ENCODE measurements at places on chromosomes 2 and 18.
A peak's percentile ranks its signal among the peaks of the same experiment; 100 is the strongest.

- no peak for DNase-seq
These were observed 8.8 kb upstream of the SLC35F5 start for GRCh38 chr2:113765276-113765675.

- no peak for DNase-seq
These were observed 9.0 kb upstream of the IL18R1 start for GRCh38 chr2:102346381-102347130.

GRCh38 chr2:171626949-171627348 lies 60.3 kb upstream of the DYNC1I2 start:
- no peak for DNase-seq

DNA sequence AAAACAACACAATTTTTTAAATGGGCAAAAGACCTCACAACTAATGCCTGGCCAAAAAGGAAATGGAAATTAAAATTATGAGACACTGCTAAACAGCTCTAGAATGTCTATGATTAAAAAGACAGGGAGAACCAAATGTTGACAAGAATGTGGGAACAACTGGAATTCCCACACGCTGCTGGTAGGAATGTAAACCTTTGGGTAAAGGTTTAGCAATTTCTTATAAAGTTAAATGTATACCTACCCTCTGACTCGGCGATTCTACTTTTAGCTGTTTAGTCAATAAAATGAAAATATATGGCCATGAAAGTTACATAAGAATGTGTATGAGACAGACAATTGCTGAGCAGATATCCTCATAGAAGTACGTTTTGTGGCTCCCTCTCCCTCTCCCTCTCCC lies 60.9 kb downstream of the ATF2 start:
- no peak for DNase-seq

GRCh38 chr2:31467426-31467825 lies 52.9 kb upstream of the XDH start:
- peak; percentile 66 for DNase-seq

DNA sequence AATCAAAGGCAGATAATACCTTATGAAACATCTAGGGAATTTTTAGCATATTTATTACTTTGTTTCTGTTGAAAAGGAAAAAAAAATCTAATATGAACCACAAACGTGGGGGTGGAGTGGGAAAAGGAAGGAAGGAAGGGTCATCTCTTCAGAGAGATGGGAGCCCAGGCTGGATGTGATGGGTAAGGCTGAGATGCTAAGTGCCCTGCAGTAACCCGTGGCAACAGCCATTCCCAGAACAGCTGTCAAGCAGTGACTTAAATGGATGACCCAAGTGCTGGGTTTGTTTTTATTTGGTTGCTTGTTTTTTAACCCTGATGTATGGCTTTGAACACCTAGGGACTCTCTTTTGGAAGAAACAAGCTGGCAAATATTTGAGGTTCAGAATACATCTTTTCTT lies 50.7 kb upstream of the KLF7 start:
- no peak for DNase-seq

DNA sequence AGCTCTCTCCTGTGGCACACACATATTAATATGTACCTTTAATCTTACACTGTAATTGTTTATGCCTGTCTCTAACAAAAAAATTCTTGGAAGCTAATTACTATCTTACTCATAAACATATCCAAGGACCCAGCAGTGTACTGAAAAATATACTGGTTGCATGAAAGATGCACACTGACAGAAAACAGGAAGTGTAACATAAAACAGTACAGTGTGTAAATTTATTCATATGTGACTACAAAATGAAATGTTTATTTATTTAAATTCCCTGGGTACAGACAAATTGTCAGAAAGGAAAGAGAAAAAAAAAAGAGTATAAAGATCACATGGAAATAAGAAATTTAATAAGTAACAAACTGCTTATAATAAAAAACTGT lies 28.5 kb downstream of the TMEM131 start:
- DNase-seq, result no peak

DNA sequence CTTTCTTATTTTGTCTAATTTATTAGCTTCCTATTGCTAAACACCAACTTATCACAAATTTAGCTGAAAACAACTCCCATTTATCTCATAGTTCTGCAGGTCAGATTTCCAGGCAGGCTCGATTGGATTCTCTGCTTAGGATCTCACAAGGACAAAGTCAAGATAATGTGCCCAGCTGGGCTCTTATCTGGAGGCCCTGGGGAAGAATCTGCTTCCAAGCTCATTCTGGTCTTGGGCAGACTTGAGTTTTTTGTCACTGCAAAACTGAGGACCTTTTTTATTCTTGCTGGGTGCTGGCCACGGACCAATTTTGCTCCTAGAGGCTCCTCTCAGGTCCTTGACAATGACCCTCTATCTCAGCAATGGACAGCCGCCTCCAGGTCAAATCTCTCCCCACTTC lies 215.5 kb downstream of the TRIB2 start:
- DNase-seq, result no peak

GRCh38 chr18:24947521-24948305 lies 404.3 kb downstream of the ZNF521 start:
- DNase-seq, result no peak

GRCh38 chr18:35778850-35779627 lies 193.4 kb upstream of the RMP24 start:
- no peak for DNase-seq

GRCh38 chr2:216974321-216975302 lies 114.7 kb upstream of the TNP1 start:
- no peak for DNase-seq

GRCh38 chr18:61587865-61588264 lies 254.6 kb downstream of the CDH20 start:
- DNase-seq, result no peak

- no peak for DNase-seq
These were observed 21.7 kb downstream of the CHST10 start for GRCh38 chr2:100395532-100396350.

GRCh38 chr2:230203110-230203676 lies 16.6 kb downstream of the SP110 start:
- DNase-seq, result no peak

DNA sequence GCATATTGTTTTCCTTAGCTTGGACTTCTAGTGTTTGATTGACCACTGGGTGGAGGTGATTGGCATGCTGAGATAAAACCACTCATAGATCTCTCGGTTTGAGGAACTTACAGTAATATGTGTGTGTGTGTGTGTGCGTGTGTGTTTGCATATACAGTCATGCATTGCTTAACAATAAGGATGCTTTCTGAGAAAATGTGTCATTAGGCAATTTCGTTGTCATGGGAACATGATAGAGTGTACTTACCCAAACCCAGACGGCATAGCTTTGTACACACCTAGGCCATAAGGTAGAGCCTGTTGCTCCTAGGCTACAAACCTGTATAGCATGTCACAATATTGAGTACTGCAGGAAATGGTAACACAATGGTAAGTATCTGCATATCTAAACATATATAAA lies 167.3 kb downstream of the NYAP2 start:
- peak; percentile 25 for DNase-seq

DNA sequence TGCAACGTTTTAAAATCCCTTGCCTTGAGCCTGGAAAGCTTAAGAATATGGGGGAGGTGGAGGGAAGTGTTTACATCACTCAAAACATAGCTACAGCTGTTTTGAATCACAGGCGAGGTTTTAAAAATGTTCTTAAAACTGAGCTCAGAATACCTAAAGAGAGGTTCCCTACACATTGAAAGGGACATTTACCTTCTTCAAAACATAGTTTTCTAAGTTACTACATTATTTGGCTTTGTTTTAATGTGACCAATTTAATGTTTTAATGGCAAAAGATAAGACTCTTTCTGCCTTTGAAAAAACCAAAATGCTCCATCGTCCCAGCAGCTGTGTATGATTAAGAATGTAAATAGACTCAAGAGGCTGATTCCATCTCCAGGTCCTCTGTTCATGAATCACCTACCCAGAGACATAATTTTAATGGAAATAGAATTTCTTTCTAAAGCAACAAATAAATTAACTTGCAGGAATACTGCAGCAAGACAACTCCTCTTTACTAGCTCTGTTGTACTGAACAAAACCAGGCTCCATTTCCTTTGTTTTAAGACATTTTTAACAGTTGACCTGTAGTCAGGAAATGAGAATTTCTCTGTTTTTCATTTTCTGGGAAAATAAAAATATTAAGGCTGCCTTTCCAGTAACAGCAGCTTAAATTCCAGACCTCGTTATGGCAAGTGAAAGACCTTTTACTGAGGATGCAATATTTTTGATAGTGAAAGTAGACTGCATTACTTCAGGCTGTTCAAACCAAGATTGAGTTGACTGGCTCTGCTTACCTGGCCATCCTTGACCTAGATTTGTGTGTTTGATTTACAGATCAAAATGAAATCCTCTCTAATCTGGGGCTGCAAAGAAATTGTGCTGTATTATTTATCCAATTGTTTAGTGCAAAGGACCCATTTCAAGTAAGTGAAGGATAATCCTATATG lies 33.7 kb upstream of the WDR75 start:
- no peak for DNase-seq

DNA sequence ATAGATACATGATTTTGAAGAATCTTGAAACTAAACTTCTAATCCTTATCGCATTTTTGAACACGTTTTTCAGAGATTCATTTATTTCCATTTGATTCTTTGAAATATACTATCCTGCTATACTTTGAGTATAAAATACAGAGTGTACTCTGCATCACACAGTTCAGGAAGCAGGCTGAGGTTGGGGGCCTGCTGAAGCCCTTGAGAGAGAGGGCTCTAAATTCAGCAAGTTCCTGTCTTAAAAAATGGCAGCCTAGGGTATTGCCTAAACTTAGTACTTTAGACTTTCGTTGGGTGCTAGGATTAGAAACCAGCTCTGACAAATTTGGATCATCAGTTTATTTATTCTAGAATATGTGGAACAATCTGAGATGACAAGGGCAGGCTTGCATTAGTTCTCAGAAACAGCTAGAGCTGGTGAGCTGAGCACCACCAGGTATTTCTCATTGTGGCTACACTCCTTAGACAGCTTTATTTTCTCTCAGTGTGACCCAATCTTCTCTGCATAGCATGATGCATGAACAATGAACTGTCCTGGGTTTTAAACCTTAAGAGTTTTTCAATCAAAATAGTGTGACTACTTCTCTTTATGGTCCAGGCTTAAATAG lies 49.1 kb downstream of the TFPI start:
- no peak for DNase-seq

DNA sequence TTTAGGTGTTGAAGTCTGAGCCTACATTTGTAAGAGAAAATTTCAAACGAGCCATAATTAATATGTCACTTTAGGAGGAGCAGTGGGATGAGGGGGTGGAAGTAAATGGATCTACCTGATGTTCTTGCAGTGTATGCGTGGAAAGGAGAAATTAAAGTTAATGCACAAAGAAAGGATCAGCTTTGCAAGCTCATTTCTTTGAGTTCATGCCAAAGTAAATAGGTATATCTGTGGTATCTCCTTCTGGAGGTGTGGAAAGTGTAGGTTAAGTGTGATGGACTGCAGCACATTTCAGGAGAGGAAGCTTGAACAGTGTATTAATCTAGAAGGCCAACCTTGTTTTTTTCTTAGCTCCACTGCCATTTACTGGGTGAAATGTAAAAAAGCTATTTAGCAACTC lies 307.5 kb upstream of the ZEB2 start:
- DNase-seq, result no peak

- DNase-seq, result no peak
These were observed 17.2 kb downstream of the SH3YL1 start for GRCh38 chr2:246489-247144.

DNA sequence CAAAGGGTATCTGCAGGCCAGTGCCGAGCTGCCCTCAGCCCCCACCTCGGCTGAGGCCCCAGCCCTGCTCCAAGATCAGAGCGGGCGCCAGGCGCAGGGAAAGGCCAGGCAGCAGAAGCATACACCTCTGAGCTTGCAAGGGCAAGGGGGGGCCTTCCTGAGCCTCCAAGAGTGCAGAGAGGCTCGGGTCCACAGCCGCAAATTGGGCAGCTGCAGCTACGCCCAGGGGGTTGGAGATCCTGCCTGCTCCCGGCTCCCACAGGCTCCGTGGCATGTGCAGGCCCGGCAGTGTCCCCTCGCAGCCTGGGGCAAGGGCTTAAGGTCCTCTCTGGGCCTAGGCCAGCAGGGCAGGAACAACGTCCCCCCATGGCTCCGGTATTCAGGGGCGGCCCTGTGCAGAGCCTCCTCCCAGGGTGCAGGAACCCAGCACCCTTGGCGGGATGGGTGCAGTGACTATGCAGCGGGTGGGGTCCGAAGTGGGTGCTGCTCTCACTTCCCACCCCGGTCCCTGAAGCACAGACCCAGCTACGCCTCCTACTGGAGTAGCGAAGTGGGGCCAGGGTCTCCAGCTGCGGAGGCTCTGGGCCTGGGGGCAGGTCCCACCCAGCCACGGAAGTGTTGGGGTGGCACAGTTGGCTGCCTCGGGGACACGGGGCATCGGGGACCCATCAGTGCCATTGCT lies 120.2 kb upstream of the TMEFF2 start:
- DNase-seq, result no peak

DNA sequence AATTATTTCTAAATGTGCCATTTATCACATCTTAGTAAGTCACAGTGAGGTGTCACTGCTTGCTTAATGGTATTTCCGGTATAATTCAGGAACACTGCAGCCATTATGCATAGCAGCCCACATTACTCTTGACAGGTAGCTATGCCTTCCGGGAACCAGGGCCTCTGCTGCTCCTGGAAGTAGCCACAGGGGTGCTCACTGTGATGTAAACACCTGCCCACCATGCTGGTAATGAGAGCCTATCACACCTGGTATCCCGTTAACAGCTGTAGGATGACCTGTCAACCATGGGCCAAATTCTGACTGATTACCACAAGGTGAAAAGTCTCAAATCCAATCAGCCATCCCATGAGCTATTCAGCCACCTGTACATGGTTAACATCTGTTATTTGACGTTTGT lies 647.0 kb upstream of the NXPH2 start:
- no peak for DNase-seq

DNA sequence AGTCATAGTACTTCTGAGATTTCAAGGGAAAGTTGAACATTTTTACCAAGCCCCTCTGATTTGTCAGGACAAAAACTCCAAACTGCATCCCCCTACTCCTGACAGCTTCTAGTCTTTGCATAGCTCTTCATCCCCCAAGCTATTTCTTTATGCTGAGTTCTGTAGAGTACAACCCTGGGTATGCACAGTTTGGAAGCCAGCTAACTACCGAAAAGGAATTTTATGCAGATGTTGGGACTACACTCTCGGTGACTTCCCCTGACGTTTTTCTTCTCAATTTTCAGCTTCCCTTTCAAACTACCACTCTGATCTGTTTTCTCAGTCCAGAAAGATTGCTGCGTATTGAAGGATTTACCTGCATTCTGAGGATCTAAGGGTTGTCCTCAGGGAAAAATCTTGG lies 1060.2 kb upstream of the ACVR2A start:
- no peak for DNase-seq

DNA sequence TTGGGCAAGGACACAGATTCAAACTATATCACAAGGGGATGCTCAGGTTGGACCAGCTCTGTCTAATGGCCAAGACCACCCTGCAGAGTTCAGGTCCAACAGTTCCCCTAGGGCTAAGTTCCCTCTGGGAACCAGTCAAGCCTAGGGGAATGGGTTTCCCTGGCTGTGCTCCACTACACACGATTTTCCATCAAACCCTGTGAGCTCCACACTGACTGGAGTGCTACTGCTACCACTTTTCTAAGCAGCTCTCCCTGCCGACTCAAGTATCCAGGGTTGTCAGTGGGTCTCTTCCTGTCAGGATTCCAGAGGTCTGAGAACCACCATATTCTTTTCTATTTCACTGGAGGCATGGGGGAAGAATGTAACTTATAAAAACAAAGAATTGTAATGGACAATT lies 280.4 kb upstream of the COL3A1 start:
- DNase-seq, result no peak

- DNase-seq, result no peak
These were observed 3.5 kb upstream of the NEUROD1 start for GRCh38 chr2:181683518-181684453.

GRCh38 chr2:198408171-198408570 lies 603.8 kb downstream of the PLCL1 start:
- DNase-seq, result no peak

- peak; percentile 58 for DNase-seq
These were observed 110.2 kb downstream of the VAPA start for GRCh38 chr18:10023853-10024570.
